ENCODE measurements at places on chromosomes 7 and 10.

DNA sequence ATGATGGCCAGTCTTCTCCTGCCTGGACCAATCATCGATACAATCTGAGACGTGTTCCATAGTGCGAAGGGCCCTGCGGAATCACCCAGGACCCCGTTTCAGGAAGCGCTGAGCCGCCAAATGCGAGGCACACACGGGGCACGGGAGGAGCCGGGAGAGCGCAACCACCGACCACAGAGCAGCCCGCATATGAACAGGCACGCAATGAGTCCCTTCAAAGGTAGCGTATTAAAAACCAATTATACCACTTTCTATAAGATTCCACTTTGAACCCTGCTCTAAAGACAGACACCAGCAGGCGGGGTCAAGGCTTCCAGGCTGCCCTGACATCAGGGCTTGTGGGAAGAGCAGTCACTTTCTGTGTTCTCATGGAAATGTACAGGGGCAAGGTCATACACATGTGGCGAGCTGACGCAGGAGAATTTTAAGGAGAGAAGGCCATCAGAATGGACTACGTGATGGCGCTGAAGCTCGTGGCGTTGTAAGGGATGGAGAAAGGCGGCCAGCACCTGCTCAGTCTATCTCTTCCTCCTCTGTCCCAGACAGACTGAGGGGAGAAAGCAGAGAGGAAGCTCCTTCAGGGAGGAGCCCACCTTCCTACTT, 46.2 kb downstream of the AMZ1 start:
- DNase-seq: no peak
- no peak overlapping the region for H3K4me3 ChIP-seq
- no peaks in the 10 kb centered on the region for H3K36me3 ChIP-seq
- peaks cover 11% of the 10 kb centered on the region for H3K4me1 ChIP-seq

- H3K36me3 ChIP-seq: no peaks in the 10 kb centered on the region
- peak overlapping the region; percentile 100 for H3K27ac ChIP-seq
- peaks cover 14% of the 10 kb centered on the region for H3K4me1 ChIP-seq
- no peaks in the 10 kb centered on the region for H3K27me3 ChIP-seq
- H3K4me3 ChIP-seq: peak overlapping the region; percentile 80
These were observed 961 bp downstream of the SCRN1 start for GRCh38 chr7:29988424-29989256.

GRCh38 chr10:15469111-15469510, 98.0 kb upstream of the FAM171A1 start:
- no peak overlapping the region for H3K4me3 ChIP-seq
- peaks cover 72% of the 10 kb centered on the region for H3K27me3 ChIP-seq
- no peaks in the 10 kb centered on the region for H3K4me1 ChIP-seq

- DNase-seq: no peak
- no peak overlapping the region for H3K27ac ChIP-seq
- H3K4me1 ChIP-seq: no peaks in the 10 kb centered on the region
These were observed 183.8 kb downstream of the CAMK1D start for GRCh38 chr10:12533151-12533550.

DNA sequence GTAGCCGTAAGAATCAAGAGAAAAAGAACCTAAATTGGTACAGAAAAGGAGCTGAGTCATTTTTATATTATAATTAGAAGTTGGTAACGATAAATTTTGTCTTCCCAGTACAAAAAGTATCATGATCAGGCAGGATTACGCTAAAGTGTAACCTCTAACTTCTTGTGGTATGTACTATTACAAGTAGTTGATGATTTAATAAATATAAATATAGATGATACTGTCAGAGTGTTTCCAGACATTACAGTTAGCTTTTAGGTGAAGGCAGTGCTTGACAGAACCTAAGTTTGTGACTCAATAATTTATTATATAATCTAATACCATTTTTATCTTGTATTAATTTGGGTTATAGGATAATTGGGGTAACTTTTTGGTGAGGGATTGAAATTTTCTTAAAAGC, 53.4 kb downstream of the ZEB1 start:
- DNase-seq: no peak
- no peaks in the 10 kb centered on the region for H3K4me1 ChIP-seq
- H3K27me3 ChIP-seq: no peaks in the 10 kb centered on the region
- no peaks in the 10 kb centered on the region for H3K36me3 ChIP-seq
- no peak overlapping the region for H3K4me3 ChIP-seq
- no peak overlapping the region for H3K27ac ChIP-seq

GRCh38 chr7:134780166-134780828, 863 bp downstream of the CALD1 start:
- no peak overlapping the region for H3K27ac ChIP-seq
- DNase-seq: no peak
- no peaks in the 10 kb centered on the region for H3K4me1 ChIP-seq
- no peaks in the 10 kb centered on the region for H3K36me3 ChIP-seq
- peaks cover 7% of the 10 kb centered on the region for H3K27me3 ChIP-seq

GRCh38 chr10:31507427-31507826, 188.4 kb downstream of the ZEB1 start:
- no peak for DNase-seq
- H3K27me3 ChIP-seq: no peaks in the 10 kb centered on the region
- no peak overlapping the region for H3K4me3 ChIP-seq
- H3K27ac ChIP-seq: no peak overlapping the region
- no peaks in the 10 kb centered on the region for H3K36me3 ChIP-seq
- H3K4me1 ChIP-seq: no peaks in the 10 kb centered on the region

DNA sequence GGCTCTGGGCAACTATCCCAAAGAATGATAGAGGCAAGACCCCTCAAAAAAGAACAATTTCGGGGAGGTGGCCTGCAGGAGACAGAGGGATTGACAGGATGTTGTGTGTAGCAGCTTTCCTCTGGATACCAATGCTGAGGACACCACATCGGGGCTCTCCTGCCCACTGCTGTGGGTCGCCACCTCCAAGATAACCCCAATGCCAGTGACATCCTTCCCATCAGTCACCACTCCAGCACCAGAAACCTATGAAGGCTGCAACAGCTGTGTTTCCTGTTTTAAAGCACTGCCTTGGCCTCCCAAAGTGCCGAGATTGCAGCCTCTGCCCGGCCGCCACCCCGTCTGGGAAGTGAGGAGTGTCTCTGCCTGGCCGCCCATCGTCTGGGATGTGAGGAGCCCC, 17.6 kb downstream of the ARHGAP19 start:
- no peaks in the 10 kb centered on the region for H3K27me3 ChIP-seq
- DNase-seq: no peak
- no peak overlapping the region for H3K27ac ChIP-seq

- DNase-seq: peak; percentile 29
- no peaks in the 10 kb centered on the region for H3K36me3 ChIP-seq
- H3K4me3 ChIP-seq: no peak overlapping the region
These were observed 208.6 kb upstream of the CCDC6 start for GRCh38 chr10:60114765-60115586.

GRCh38 chr10:28913436-28914237, 236.3 kb downstream of the BAMBI start:
- H3K27me3 ChIP-seq: no peaks in the 10 kb centered on the region
- no peaks in the 10 kb centered on the region for H3K36me3 ChIP-seq
- no peak overlapping the region for H3K27ac ChIP-seq
- H3K4me1 ChIP-seq: peaks cover 8% of the 10 kb centered on the region
